ENCODE measurements at places on chromosomes 6 and 20. TPM values are rescaled to one million over a fixed set of nuclear protein-coding genes. Genes with fewer than 3 reads are reported as not detected.

Gene RAD21L1
- total RNA-seq, result 0.77 TPM

Gene TGM6
- total RNA-seq, result not detected

Gene MOXD1
- 2.3 TPM for total RNA-seq

Gene KCNG1
- 34.6 TPM for total RNA-seq

Gene CCN5
- total RNA-seq, result 0.16 TPM

Gene TREM2
- total RNA-seq, result not detected

Gene RIMS4
- total RNA-seq, result 24.8 TPM

Gene ERVFRD-1
- total RNA-seq, result not detected

Gene CCN6
- not detected for total RNA-seq

Gene SLC32A1
- 0.09 TPM for total RNA-seq

Gene ULBP3
- 5.6 TPM for total RNA-seq

Gene SMLR1
- not detected for total RNA-seq

Gene LST1
- total RNA-seq, result 0.66 TPM

Gene C6orf163
- 2.0 TPM for total RNA-seq

Gene RSPH9
- 0.35 TPM for total RNA-seq

Gene ADAT2
- 13.3 TPM for total RNA-seq

Gene RWDD2A
- total RNA-seq, result 5.2 TPM

Gene RHAG
- 0.60 TPM for total RNA-seq
